MG63 (cell line): ENCODE measurements at places on chromosomes 5 and 9. TPM values are rescaled to one million over a fixed set of nuclear protein-coding genes. Genes with fewer than 3 reads are reported as not detected.
A peak's percentile ranks its signal among the peaks of the same experiment; 100 is the strongest.

DNA sequence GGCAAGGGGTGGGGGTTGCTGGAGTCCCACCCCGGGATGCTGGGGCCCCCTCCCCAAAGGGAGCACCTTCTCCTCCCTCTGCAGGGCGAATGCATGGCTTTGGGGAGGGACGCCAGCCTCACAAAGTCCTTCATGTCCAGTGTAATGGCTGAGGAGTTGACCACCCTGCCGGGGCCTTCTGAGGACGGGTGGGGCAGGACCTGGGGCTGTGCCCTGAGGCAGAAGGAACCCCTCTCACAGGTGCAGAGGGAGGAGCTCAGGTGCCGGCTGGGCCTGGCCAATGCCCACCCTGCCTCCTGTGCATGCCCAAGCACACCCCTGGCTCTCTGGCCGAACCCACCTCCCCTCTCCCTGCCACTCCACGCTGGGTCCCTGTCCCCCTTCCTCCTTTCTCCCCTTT, 64.3 kb upstream of the RNU6ATAC start:
- DNase-seq: no peak

Gene TCERG1
- 20.8 and 48.8 TPM in 2 replicates for total RNA-seq

- no peak for DNase-seq
Observed at GRCh38 chr5:149019679-149020078, 43.2 kb downstream of the SH3TC2 start.

DNA sequence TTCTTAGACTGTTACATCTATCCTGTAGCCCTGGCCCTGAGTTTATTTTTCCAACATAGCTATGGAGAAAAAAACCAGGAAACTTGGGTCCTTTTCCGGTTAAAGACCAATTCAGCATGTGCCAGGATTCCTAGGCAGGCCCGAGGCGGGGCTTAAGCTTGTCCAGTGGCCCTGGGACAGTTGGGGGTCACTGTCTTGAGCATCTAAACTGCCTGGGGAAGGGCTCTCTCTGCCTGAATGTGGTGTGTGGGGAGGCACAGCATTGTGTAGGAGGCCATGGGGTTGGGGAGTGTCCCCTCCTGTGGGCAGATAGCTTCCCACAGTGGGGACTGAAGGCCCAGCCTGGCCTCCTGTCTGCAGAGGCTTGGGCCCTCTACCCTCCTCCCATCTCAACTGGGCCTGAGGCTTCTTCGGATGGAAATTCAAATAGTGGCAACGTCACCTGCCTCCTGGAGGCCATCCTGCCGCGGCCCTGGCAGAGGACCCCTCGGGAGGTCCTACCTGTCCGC, 88.8 kb downstream of the PHF2 start:
- DNase-seq: no peak

GRCh38 chr5:54227109-54227508, 83.3 kb downstream of the ARL15 start:
- no peak for DNase-seq

DNA sequence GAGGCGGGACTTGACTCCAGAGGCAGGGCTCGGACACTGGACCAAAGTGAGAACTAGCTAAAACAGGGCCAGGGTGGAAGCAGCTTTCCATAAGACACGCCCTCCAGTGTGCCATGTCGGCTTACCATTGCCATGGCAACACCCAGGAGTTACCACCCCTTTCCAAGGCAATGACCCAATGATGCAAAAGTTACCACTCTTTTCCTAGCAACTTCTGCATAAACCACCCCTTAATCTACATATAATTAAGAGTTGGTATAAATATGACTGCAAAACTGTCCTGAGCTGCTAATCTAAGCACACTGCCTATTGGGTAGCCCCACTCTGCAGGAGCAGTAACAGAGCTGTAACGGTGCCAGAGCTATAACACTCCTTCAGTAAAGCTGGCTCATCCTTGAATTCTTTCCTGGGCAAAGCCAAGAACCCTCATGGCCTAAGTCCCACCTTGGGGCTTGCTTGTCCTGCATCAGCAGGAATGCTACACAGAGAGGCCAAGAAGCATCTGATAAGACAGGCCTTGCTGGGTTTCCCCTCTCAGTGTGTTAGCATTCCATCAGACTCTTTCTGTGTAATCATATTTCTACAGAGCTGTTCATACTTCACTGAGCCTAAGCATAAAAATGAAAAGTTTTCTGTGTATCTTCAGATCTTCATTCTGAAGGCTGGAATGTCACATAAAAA, 262.7 kb upstream of the KLF9 start:
- DNase-seq: peak; percentile 8

- no peak for DNase-seq
Observed at GRCh38 chr9:111154081-111154562, 115.9 kb upstream of the LPAR1 start.

DNA sequence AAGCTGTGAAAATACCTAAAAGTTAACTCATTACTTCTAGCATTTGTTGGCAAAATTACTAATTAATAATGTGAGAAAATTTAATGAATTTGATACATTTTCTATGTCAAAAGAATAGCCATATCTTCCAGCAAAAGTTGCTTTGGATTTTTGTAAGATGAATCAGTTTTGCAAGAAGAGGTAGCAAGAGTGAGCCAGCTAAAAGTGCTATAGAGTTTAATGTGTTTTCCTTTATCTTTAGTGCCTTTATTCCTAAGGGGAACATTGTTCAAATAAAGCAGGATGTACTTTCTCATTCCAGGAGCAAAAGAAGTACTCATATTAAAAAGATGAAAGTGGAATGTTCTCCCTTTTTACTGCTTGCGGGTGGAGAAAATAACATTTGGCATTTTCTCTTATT, 622.2 kb downstream of the ANXA1 start:
- DNase-seq: no peak

Gene FGF1
- 0.57 and 1.1 TPM in 2 replicates for total RNA-seq

Gene SARDH
- total RNA-seq: 0.66 TPM in 1 of 2 replicates, not detected in the other

DNA sequence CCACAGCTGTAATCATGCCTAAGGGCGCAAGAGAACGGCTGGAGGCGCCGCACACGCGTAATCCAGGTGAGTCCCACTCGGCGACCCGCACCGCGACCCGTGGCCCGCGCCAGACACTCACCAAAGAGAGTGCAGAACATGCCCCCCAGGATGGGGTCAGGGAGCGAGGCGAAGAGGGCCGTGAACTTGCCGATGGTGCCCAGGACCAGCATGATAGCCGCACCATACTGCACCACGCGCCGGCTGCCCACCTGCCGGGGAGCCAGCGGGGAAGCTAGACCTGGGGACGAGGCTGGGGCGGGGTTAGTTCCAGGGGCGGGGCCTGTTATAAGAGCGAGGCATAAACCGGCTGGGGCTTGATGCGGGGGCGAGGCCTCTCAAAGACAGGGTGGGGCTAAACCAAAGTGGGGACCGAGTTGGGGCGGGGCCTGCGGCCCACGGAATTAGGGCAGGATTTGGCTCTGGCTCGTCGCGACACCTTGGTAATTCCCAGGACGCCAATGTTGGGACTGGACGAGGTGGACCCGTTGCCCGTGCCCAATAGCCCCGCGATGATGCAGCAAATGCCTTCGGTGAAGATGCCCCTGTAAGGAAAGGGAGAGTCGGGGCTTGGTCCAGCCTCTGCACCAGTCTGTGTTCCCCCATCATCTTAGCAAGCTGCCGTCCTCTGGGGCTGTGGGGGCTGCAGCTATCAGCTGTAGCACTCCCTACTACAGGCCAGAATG, 4.8 kb downstream of the SLC23A1 start:
- no peak for DNase-seq

Gene NRG2
- total RNA-seq: 0.94 and 2.8 TPM in 2 replicates

GRCh38 chr5:59709346-59709821, 184.1 kb downstream of the PDE4D start:
- DNase-seq: peak; percentile 4

- DNase-seq: no peak
Observed at GRCh38 chr9:129834489-129835127, 467 bp downstream of the C9orf78 start.

Gene NEUROG1
- not detected in 2 replicates for total RNA-seq

Gene GALNT12
- total RNA-seq: 0.22 and 0.99 TPM in 2 replicates

GRCh38 chr5:110663525-110663924, 62.9 kb downstream of the TMEM232 start:
- DNase-seq: no peak

DNA sequence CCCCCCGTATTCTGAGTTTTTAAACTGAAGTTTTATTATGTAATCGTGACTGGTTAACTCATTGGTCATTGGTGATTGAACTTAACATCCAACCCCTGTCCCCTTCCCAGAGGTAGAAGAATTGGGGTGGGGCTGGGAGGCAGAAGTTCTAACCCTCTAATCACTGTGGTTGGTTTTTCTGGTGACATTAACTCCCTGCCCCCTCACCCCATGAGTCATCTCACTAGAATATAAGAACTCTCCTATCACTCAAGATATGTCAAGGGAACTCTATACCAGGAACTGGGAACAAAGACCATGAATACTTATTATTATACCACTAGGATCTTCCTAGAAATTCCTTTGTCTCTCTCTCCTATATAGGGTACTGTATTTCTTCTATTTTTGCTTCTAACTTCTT, 52.3 kb upstream of the CAVIN4 start:
- no peak for DNase-seq

Gene SPINK7
- total RNA-seq: not detected in 2 replicates

Gene SLC22A4
- total RNA-seq: 0.03 and 0.35 TPM in 2 replicates

DNA sequence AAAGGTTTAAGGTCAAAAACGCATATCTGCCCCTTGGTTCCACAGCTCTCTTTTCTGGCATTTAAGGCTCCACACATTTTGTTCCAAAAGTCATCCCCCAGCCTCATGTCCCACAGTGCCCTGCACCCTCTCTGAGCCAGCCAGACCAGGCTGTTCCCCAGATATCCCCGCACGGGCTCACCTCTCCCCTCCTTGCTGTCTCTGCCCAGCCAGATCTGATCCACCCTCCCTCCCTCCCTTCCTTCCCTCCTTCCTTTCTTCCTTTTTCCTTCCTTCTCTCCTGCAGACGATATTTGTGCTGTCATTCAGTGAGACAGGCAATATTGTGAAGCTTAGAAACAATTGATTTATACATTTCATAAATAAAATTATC, 37.0 kb downstream of the DUSP1 start:
- DNase-seq: no peak

- DNase-seq: no peak
Observed at GRCh38 chr5:11928909-11929308, 24.7 kb upstream of the CTNND2 start.

DNA sequence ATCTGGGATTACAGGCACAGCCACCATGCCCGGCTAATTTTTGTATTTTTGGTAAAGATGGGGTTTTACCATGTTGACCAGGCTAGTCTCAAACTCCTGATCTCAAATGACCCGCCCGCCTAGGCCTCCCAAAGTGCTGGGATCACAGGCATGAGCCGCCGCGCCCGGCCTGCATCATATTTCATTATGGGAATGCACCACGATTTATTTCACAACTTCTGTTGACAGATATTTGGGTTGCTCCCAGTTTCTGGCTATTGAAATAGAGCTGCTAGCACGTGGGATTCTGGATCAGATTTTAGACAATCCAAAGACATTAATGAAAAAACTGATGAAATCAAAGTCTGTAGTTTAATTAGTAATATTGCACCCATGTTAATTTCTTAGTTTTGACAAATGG, 48.4 kb upstream of the FUBP3 start:
- no peak for DNase-seq

- no peak for DNase-seq
Observed at GRCh38 chr5:80790698-80791097, 135.9 kb upstream of the DHFR start.

GRCh38 chr9:100375658-100376057, 22.9 kb upstream of the TEX10 start:
- DNase-seq: no peak

GRCh38 chr5:51960617-51961121, 577.4 kb downstream of the ISL1 start:
- no peak for DNase-seq

GRCh38 chr9:111807197-111807596, 12.5 kb upstream of the SHOC1 start:
- no peak for DNase-seq

DNA sequence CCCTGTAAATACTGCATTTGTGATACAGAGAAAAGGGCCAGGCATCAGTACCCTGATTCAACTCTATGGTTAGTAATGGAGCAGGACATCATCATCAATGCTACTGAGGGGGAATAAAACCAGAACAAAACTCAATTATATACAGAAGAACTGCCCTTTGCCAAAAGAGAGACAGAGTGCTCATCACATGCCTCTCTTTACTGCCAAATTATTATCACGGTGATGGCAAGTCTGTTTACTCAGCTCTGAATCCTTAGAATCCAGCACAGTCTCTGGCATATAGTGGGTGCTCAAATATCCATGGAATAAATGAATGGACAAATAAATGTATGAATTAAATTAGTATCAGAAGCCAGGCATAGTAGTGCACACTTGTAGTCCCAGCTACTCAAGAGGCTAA, 130.2 kb downstream of the TTC39B start:
- DNase-seq: no peak

DNA sequence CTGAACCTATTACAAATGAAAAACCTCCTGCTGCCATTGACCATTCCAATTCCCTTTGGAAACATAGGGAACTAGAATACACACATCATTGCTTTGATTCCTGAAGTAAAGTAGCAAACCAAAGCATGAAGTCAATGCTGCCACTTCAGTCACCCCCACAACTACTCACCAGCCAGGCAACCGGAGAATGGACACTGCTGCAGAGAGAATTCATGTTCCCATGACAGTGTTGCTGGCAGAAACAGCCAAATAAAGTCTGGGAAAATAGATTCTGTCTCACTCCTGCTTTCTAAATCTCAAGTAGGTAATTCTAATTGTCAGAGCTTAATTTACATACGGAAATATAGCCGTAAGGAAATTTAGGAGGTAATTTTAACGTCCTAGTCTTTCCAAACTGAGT, 162.9 kb upstream of the PLPPR1 start:
- no peak for DNase-seq

Gene CCDC192
- total RNA-seq: not detected in 2 replicates

Gene LHX6
- total RNA-seq: not detected in 2 replicates

Gene ENC1
- 14.5 and 35.0 TPM in 2 replicates for total RNA-seq

Gene N4BP3
- total RNA-seq: 1.0 and 2.3 TPM in 2 replicates

Gene LECT2
- total RNA-seq: not detected in 2 replicates

GRCh38 chr5:57976506-57976905, 483.4 kb downstream of the PLK2 start:
- no peak for DNase-seq

Gene SPATA31C2
- total RNA-seq: not detected in 2 replicates
